ENCODE measurements at places on chromosomes 6 and 20. TPM values are rescaled to one million over a fixed set of nuclear protein-coding genes. Genes with fewer than 3 reads are reported as not detected.

GNAS-AS1 gene
- 1.3 TPM for total RNA-seq

NNAT gene
- 22.0 TPM for total RNA-seq

GSTA2 gene
- not detected for total RNA-seq

PTPN1 gene
- total RNA-seq = 15.5 TPM

PLEKHG1 gene
- total RNA-seq = 49.8 TPM

GATA5 gene
- total RNA-seq = not detected

DDX43 gene
- 0.30 TPM for total RNA-seq

CUTA gene
- total RNA-seq = 54.4 TPM

SIRPD gene
- total RNA-seq = 0.39 TPM

ARFGEF2 gene
- 28.4 TPM for total RNA-seq

EIF2S2 gene
- 37.8 TPM for total RNA-seq

NOP56 gene
- total RNA-seq = 98.3 TPM

TCF19 gene
- total RNA-seq = 10.0 TPM

SLC22A16 gene
- total RNA-seq = 2.0 TPM

GCLC gene
- 27.1 TPM for total RNA-seq

COL9A3 gene
- 17.8 TPM for total RNA-seq

PRPH2 gene
- total RNA-seq = 2.8 TPM

HUS1B gene
- 1.1 TPM for total RNA-seq

CLPSL2 gene
- not detected for total RNA-seq

NDUFAF4 gene
- total RNA-seq = 10.6 TPM

DYNLT1 gene
- 35.2 TPM for total RNA-seq

CPNE5 gene
- 4.0 TPM for total RNA-seq

FNDC1 gene
- 59.6 TPM for total RNA-seq

CST2 gene
- not detected for total RNA-seq

PI16 gene
- total RNA-seq = 10.1 TPM

LIME1 gene
- 3.7 TPM for total RNA-seq

REM1 gene
- 2.2 TPM for total RNA-seq

SEL1L2 gene
- not detected for total RNA-seq

SPAG4 gene
- not detected for total RNA-seq

TFAP2D gene
- not detected for total RNA-seq

SGK2 gene
- total RNA-seq = 8.3 TPM

RIN2 gene
- 34.8 TPM for total RNA-seq

WASF1 gene
- 7.1 TPM for total RNA-seq

SRSF12 gene
- 3.8 TPM for total RNA-seq

CRISP3 gene
- 7.4 TPM for total RNA-seq

CFAP61 gene
- 0.20 TPM for total RNA-seq

AGPAT4 gene
- total RNA-seq = 17.2 TPM

GPR63 gene
- total RNA-seq = 1.5 TPM

ADGRB3 gene
- 3.3 TPM for total RNA-seq
